ENCODE measurements at places on chromosomes 4 and X.

GRCh38 chrX:113222305-113222704 is 381.7 kb upstream of the AMOT start:
- DNase-seq: no peak

GRCh38 chr4:83010522-83011318 is at the start of gene LIN54:
TSS of gene LIN54 (minus strand) at chr4:83010823. CDS start at chr4:82984844, 25,979 bp downstream.
- DNase-seq: peak; percentile 45

DNA sequence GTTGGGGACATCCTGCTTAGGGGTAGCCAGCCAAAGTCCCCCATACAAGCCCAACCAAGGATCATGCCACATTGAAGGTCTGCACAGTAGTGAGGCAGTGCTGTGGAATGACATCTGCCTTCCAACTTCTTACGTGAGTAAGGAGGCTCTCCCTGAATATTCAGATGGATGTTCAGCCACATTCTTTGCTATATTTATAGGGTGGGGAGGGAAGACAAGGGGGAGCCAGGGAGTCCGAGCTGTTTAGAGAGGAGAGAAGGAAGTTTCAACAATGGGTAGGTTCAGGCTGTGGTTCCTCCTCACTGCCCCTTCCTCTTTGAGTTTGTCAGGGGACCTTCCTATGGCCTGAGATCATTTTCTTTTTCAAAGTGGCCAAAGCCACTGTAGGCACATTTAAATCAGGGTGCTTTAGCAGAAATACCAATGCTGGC is 29.8 kb downstream of the MSN start:
- no peak for DNase-seq

DNA sequence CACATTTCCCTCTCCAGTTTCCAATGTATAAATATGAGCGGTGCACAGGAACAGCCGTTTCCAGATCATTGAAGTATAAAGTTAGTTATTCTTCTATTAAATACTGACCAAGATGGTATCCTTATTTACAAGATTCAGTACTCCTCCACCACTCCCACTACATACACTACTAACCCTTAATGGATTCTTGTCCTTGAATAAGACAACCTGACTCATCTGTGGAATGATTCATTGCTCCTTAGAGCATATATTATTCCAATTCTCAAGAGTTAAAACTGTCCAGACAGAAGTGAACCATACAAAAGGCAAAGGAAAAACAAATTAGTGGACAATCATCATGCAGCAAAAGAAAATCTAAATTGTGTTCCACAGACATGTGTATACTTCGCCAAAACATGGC is 373.3 kb downstream of the IDS start:
- no peak for DNase-seq

All from esophagus squamous epithelium (tissue), 5 donors.